ENCODE measurements at places on chromosomes 12 and 14. TPM values are rescaled to one million over a fixed set of nuclear protein-coding genes. Genes with fewer than 3 reads are reported as not detected.

The GARIN6 gene
- not detected for total RNA-seq

GRCh38 chr12:4270831-4271716, 2.5 kb upstream of the CCND2 start:
- peak; percentile 66 for DNase-seq

GRCh38 chr14:33569821-33570687, 380.8 kb downstream of the EGLN3 start:
- no peak for DNase-seq

GRCh38 chr14:101192661-101193000, 289.1 kb upstream of the RTL1 start:
- DNase-seq: no peak

GRCh38 chr14:22521449-22522239, 67.4 kb downstream of the DAD1 start:
- no peak for DNase-seq

DNA sequence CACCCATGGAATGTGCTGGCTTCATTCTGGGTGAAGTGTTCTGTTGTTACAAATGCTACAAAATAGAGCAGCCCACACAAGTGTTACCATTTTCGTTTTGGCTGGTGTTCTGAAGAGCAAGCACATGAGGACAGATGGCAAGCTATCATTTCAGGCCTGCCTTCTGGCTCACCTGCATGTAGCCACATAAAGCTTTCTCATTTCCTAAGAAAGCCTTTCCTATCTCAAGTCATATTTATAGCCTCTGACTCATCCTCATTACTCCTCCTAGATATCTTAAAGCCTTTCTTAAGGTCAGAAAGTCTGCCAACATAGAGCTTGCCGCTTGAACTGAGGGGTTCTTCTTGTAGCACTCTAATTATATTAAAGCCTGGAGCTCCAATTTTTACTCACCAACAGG, 89.0 kb downstream of the PTPRR start:
- no peak for DNase-seq

- DNase-seq: no peak
Measured at GRCh38 chr12:13573698-13574321, 377.3 kb downstream of the EMP1 start.

- DNase-seq: no peak
Measured at GRCh38 chr14:38150075-38150474, 57.6 kb upstream of the SSTR1 start.

DNA sequence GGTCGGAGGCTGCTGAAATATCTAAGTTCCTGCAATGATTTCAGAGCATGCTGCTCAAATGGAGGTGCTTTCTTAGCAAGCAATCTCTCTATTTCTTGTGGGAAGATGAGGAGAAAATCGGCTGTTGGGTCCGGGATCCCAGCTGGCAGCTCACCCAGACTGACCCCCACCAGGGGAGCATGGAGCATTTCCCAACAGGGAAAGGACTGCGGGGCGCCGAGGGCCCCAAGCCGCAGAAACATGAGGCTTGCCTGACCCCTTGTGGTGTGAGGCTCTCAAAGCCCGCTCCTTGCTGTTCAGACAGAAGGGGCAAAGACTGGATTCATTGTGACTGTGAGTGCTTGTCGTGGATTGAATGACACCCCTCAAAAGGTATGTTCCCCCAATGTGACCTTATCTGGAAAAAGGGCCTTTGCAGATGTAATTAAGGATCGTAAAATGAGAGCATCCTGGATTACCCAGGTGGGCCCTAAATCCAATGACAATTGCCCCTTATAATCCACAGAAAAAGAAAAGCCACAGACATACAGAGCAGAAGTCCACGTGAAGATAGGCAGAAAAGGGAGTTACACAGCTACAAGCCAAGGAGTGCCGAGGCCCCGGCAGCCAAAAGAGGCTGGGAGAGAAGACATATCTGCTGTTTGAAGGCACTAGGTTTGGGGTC, 116.3 kb upstream of the VASH1 start:
- DNase-seq: peak; percentile 29

- DNase-seq: no peak
Measured at GRCh38 chr14:62143245-62143644, 381.0 kb downstream of the SNAPC1 start.

GRCh38 chr12:72406111-72406510, 133.9 kb downstream of the TRHDE start:
- no peak for DNase-seq

Data from activated CD8-positive, alpha-beta T cell treated with anti-CD3 and anti-CD28 coated beads for 36 hours (primary cell).